Spleen (tissue), 13 donors: ENCODE measurements at places on chromosomes 7 and 10. TPM values are rescaled to one million over a fixed set of nuclear protein-coding genes. Genes with fewer than 3 reads are reported as not detected.

NPY4R2 gene
- total RNA-seq = not detected

CTNNA3 gene
- 1.1 TPM for total RNA-seq

CALHM1 gene
- total RNA-seq = not detected

HIP1 gene
- total RNA-seq = 36.1 TPM

MSMB gene
- total RNA-seq = not detected

INHBA gene
- total RNA-seq = 3.9 TPM

CNPY1 gene
- not detected for total RNA-seq

OR2A25 gene
- total RNA-seq = not detected

DDX21 gene
- 59.5 TPM for total RNA-seq

CYP3A4 gene
- total RNA-seq = not detected

MGMT gene
- 21.8 TPM for total RNA-seq

MMP21 gene
- 0.49 TPM for total RNA-seq

ACTL6B gene
- not detected for total RNA-seq

ADRA2A gene
- total RNA-seq = 48.1 TPM

ANAPC16 gene
- total RNA-seq = 108 TPM

GIMAP6 gene
- total RNA-seq = 127 TPM

CFAP58 gene
- 0.42 TPM for total RNA-seq

ELMO1 gene
- total RNA-seq = 462 TPM

CLDN12 gene
- 17.4 TPM for total RNA-seq

SFRP4 gene
- total RNA-seq = 4.9 TPM

LRCH4 gene
- total RNA-seq = 186 TPM

ITGA8 gene
- 46.2 TPM for total RNA-seq

TRPV6 gene
- not detected for total RNA-seq

PHKG1 gene
- total RNA-seq = not detected

SPDYE6 gene
- total RNA-seq = not detected

SFXN2 gene
- 10.1 TPM for total RNA-seq

AGAP3 gene
- total RNA-seq = 94.4 TPM

NPC1L1 gene
- total RNA-seq = not detected

GSTO2 gene
- total RNA-seq = 0.77 TPM

FGL2 gene
- 204 TPM for total RNA-seq

NEBL gene
- 2.7 TPM for total RNA-seq

ERVW-1 gene
- total RNA-seq = not detected

GPER1 gene
- total RNA-seq = 4.1 TPM

LRRC4 gene
- 18.3 TPM for total RNA-seq

ALOX5 gene
- 87.2 TPM for total RNA-seq

CHN2 gene
- 25.5 TPM for total RNA-seq

CYP3A7 gene
- total RNA-seq = not detected

HPSE2 gene
- not detected for total RNA-seq

MOGAT3 gene
- total RNA-seq = not detected

SKIDA1 gene
- total RNA-seq = 0.66 TPM

ZMIZ1 gene
- 133 TPM for total RNA-seq

CYP2C19 gene
- total RNA-seq = not detected

WDFY4 gene
- total RNA-seq = 89.2 TPM

CCDC3 gene
- 28.9 TPM for total RNA-seq

SLC39A12 gene
- total RNA-seq = not detected

AMPH gene
- 1.0 TPM for total RNA-seq

GRID2IP gene
- not detected for total RNA-seq

SLC16A9 gene
- total RNA-seq = 15.7 TPM

OR2A12 gene
- not detected for total RNA-seq

TAS2R41 gene
- total RNA-seq = not detected

PEX1 gene
- 23.8 TPM for total RNA-seq

CLCN1 gene
- 0.33 TPM for total RNA-seq

NRCAM gene
- 4.1 TPM for total RNA-seq

TNS3 gene
- 122 TPM for total RNA-seq

PTPRN2 gene
- 16.7 TPM for total RNA-seq
